ENCODE measurements at places on chromosomes 12 and 14. TPM values are rescaled to one million over a fixed set of nuclear protein-coding genes. Genes with fewer than 3 reads are reported as not detected.

Gene SLC8A3
- under 0.01 TPM for total RNA-seq

Gene RAD9B
- total RNA-seq = 0.77 TPM

Gene CLEC2A
- total RNA-seq = not detected

Gene CELA1
- total RNA-seq = not detected

Gene CCDC175
- total RNA-seq = not detected

Gene RNF212B
- total RNA-seq = not detected

Gene SPTB
- total RNA-seq = under 0.01 TPM

Gene KRR1
- 36.5 TPM for total RNA-seq

Gene ZNF268
- 28.6 TPM for total RNA-seq

Gene MUCL1
- total RNA-seq = not detected

Gene PIANP
- total RNA-seq = 0.17 TPM

Gene GNG2
- total RNA-seq = 19.0 TPM

Gene ARHGAP9
- under 0.01 TPM for total RNA-seq

Gene RAP1B
- 121 TPM for total RNA-seq

Gene SIX4
- 18.3 TPM for total RNA-seq

Gene ARMH4
- 6.3 TPM for total RNA-seq

Gene FLRT2
- 14.5 TPM for total RNA-seq

Gene SDR39U1
- total RNA-seq = 9.9 TPM

Gene LHX5
- total RNA-seq = not detected

Gene IRAK3
- total RNA-seq = 7.4 TPM

Gene NINJ2
- 1.3 TPM for total RNA-seq

Gene CCNT1
- total RNA-seq = 24.6 TPM

Gene PARP11
- 5.4 TPM for total RNA-seq

Gene ADGRD1
- total RNA-seq = 7.3 TPM

Gene NAV3
- total RNA-seq = 50.3 TPM

Gene SCN8A
- 12.8 TPM for total RNA-seq

Gene CLEC9A
- not detected for total RNA-seq
